Stimulated activated CD4-positive, alpha-beta T cell treated with anti-CD3 and anti-CD28 coated beads, Interleukin-15, amount 100 ng/mL, for 24 hours (primary cell): ENCODE measurements at places on chromosomes 5 and 9.
A peak's percentile ranks its signal among the peaks of the same experiment; 100 is the strongest.

DNA sequence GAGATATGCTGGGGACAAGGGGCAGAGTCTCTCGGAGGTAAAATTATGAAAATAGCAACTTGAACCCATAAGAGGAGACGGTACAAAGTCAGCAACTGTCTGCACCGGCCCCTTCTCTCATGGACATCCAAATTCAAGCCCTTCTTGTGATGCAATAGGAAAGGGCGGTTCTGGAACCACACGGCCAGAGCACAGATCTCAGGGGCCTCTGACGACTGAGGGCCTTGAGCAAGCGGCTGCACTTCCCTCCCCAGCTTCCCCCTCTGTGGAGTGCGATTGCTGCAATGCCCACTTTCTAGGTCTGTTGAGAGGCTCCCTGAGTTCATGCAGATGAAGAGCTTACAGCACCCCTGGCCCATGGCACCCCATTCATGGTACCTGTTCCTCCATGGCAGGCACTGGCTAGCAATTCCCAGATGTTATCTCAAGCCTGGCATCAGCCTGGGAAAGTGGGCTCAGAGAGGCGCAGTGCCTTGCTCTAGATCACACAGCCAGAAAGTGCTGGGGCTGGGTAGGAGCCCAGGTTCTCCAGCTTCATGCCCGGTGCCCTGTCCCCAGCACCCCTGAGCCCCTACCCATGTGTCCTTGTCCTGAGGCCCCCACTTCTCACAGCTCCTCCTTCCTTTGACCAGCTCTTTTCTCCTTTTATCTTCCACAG lies 17.7 kb upstream of the CPLX2 start:
- DNase-seq: no peak

DNA sequence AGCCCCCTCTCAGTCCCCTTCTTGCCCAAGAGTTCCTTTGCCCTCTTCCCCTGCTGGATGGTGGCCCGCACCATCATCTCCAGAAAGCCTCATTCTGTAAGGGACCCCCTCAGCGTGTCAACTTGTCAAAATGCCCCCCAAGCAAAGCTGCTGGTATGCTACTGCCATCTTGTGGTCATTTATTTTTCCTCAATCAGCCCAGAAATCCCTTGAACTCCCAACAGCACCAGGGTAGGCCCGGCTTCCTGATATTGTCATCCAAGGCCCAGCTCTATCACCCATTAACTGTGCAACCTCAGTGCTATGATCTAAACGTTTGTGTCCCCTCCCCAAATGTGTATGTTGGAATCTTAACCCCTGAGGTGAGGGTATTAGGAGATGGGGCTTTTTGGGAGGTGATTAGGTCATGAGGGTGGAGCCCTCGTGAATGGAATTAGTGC lies 53.2 kb upstream of the FBXW11 start:
- DNase-seq: no peak

DNA sequence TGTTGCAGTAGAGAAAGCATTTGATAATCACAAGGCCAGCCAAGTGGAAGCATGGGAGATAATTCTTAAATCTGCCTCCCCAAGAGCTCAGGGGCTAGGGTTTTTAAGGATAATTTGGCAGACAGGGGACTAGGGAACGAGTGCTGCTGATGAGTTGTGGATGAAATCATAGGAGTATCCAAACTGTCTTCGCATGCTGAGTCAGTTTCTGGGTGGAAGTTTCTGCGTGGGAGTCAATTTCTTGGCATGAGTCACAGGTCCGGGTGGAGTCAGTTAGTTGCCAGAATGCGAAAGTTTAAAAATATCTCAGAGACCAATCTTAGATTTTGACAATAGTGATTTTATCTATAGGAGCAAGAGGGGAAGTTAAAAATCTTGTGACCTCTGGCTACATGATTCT lies 112.6 kb downstream of the TMC1 start:
- peak; percentile 35 for DNase-seq

DNA sequence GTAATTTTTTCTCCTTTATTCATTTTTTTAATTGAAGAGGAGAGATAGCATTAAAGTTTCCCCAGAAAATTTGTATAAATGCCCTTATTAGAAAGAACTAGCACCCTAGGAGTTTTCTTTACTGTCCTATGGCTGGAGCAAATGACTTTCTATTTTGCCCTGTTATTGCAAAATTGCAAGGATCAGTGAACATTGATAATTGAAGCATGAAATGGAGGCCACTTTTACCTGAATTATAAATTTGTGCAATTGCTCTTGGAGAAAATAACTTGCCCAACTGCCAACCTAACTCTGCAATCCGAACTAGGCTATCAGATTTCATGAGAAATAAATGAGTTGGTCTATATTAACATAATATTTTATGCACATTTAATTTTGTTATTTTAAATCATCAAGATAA lies 111.9 kb downstream of the MTRR start:
- DNase-seq: no peak

DNA sequence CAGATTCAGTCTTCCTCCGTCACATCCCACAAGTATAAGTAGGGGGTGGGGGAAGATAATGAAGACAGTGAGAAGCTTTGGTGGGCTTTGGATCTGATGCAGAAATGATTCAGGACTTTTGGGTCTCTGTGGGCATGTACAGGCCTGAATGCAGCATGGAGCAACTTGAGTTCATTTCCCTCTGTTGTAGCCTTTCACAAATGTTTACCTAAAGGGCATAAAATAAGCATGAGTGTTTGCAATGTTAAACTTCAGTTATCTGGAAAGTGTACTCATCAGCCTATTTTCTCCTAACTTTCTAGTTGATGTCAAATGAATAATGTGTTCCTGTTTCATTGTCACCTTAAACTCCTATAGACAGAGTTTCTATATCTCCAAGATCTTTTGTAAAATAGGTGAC lies 39.3 kb downstream of the GARNL3 start:
- DNase-seq: no peak

GRCh38 chr5:317086-317811 lies 4.3 kb upstream of the AHRR start:
- DNase-seq: peak; percentile 70

GRCh38 chr5:67652201-67652600 lies 455.6 kb upstream of the CD180 start:
- no peak for DNase-seq

- DNase-seq: no peak
These were observed 180.2 kb upstream of the ZNF618 start for GRCh38 chr9:113695901-113696300.
